ENCODE measurements at places on chromosomes 6 and 20.

- no peak for DNase-seq
These were observed 17.4 kb downstream of the HSPA12B start for GRCh38 chr20:3749689-3750531.

- DNase-seq: no peak
These were observed 610 bp downstream of the PSORS1C1 start for GRCh38 chr6:31114970-31115849.

- DNase-seq: no peak
These were observed 192.3 kb downstream of the GJA1 start for GRCh38 chr6:121627761-121628160.

DNA sequence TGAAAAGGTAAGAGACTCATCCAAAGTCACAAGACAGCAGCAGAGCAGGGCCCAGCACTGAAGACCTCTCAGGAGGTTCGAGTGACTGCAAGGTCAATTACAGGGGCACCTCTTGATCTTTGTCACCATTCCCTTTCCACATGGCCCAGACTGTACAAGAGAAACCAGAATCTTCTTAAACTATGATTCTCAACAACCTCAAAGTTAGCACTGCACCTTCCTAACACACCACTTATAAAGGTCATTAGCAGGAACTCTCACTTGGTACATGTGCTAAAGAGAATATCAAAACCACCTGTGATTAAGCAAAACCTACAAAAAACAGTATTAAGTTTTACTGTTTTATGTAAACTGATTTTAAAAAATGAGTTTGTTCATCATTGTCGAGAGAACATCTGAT, 70.2 kb downstream of the DTNBP1 start:
- no peak for DNase-seq

- no peak for DNase-seq
These were observed 38.0 kb downstream of the PHIP start for GRCh38 chr6:79040083-79040482.

All from right forelimb (tissue), 1 donor.